ENCODE measurements at places on chromosomes 1 and 21.

DNA sequence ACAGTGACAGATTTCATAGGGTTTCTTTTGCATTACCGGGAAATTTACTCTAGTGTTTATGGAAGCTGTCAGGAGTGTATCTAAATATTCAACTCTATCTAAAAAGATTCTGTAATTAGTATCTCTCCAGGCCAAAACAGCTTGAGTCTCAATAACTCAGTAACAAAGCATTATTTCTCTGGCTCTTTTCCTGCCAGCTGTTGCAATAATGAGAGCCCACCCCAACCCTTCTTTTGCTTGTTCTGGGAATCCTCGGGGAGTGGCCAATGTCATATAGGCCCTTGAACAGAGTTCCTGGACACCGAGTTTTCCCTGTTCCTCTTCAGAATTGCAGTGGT is 120.1 kb upstream of the SGIP1 start:
- no peak for DNase-seq

DNA sequence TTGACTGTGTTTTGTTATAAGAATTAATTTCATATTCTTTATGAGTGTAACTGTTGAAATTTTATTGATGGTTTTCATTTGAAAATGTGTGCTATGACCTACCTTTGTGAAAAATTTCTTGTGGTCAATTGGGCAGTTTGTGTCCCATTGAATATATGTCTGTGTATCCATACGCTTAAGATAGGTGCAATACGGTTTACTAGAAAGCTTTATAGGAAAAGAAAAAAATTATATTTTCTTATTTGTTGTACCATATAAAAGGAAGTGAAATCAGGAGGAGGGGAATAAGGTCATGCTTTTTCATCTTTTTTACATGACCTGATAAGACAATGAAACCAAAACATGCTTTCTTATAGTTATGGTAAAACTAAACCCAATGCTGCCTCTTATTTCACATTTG is 807.7 kb downstream of the USP25 start:
- DNase-seq = no peak

DNA sequence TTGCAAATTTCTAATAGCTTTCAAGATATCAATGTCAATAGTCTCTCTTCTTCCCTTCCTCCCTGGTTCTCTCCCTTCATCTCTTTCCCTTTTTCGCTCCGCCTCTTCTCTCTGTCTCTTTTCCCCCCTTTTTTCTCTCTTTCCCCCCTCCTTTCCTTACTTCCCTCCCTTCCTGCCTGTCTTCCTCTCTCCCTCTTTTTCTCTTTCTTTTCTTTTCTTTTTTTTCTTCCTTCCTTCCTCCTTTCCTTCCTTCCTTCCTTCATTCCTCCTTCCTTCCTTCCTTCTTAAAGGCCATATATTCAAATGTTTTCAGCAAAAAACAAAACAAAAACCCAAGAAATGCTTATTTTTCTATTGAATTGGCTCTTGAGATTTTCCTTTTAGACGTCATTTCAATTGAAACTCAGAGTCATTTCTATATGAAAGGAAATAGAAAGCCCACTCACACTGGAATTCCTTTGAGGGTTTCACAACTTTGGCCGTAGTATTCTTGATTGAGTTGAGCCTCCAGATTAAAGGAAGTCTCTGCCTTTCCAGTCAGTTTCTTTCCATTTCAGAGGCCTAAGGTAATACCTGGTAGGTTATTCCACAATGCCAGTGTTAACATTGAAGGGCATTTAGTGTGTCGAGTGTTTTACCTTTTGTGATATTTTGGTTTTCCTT is 551.5 kb downstream of the LMO4 start:
- no peak for DNase-seq

GRCh38 chr1:237901299-237901934 is 10.7 kb upstream of the ZP4 start:
- no peak for DNase-seq

- no peak for DNase-seq
Measured at GRCh38 chr1:168709405-168710363, 19.3 kb downstream of the DPT start.

DNA sequence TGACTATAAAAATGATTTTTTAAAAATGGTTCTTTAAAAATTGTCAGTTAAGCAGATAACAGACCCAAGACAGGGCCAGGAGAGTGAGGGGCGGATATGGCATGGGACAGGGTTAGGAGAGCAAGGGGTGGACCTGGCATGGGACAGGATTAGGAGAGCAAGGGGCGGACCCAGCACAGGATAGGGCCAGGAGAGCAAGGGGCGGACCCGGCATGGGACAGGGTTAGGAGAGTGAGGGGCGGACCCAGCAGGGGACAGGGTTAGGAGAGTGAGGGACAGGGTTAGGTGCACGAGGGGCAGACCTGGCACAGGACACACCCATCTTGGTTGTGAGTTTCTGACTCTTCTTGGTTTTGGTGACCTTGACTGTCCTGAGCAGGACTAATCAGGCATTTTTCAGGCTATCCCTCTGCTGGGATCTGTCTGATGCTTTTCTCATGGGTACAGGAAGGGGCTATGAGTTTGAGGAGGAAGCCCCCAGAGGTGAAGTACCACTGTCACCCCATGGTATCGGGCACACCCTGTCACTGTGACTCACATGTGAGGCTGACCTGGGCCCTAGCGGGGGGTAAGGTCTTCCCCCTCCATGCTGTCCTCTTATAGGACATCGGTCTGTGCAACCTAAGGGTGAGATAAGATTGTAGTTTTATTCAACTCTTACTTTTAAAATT is 159.0 kb upstream of the COL6A1 start:
- DNase-seq = no peak

DNA sequence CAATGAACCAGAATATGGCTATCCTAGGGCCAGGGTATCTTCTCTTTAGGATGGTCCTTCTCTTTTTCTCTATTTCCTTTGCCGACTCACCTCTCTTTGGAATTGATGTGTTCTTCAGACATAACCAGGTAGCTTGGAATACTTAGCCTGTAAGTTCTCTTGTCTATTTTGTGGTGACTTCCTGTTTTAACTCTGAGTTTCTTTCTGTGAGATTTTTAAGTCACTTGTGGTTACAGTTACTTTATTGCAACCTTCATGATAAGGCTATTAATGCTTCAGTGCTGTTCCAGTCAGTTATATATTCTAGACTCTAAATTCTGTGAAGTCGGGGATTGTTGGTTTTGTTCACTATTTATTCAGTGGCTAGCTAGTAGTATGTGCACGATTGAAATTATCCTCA is 46.2 kb downstream of the DISP1 start:
- DNase-seq = no peak

GRCh38 chr1:87129606-87130005 is 199.1 kb upstream of the LMO4 start:
- no peak for DNase-seq

GRCh38 chr1:155125511-155125945 is 2.1 kb upstream of the EFNA1 start:
- DNase-seq = no peak

GRCh38 chr1:64941461-64942117 is 24.8 kb downstream of the JAK1 start:
- no peak for DNase-seq

GRCh38 chr1:69319287-69319686 is 248.4 kb upstream of the LRRC7 start:
- DNase-seq = no peak

- DNase-seq = no peak
Measured at GRCh38 chr1:39089931-39090521, 63.9 kb downstream of the NDUFS5 start.

GRCh38 chr1:55611123-55611522 is 396.0 kb upstream of the USP24 start:
- no peak for DNase-seq

GRCh38 chr21:18007121-18007520 is 188.0 kb upstream of the C21orf91 start:
- DNase-seq = no peak

- no peak for DNase-seq
Measured at GRCh38 chr1:229378586-229379367, 35.9 kb upstream of the CCSAP start.

DNA sequence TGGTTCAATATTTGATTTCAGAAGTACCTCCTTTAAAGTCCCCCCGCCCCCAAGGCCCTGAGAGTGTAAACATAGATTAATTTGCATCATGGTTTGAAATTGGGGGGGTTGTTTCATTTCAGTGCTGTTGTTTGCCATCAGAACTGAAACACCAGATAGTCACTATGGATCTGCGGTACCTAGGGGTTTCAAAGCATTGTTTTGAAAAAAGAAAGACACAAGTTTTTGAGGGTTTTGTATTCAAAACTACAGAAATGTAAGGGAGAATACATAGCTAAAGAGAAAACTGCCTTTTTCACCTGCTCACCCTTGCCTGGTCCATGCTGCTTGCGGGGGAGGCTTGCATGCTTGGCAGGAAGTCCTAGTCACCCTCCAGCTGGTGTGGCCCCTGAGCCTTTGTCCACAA is 59.3 kb downstream of the ACP6 start:
- DNase-seq = no peak

DNA sequence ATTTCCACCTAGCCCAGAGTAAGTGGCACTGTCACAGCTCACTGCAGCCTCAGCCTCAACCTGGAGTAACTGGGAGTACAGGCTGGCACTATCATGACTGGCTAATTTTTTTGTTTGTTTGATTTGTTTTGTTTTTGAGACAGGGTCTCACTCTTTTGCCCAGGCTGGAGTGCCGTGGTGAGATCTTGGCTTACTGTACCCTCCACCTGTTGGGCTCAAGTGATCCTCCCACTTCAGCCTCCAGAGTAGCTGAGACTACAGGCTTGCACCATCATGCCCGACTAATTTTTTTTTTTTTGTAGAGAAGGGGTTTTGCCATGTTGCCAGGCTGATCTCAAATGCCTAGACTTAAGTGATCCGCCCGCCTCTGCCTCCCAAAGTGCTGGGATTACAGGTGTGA is 2.5 kb downstream of the UCK2 start:
- DNase-seq = no peak

DNA sequence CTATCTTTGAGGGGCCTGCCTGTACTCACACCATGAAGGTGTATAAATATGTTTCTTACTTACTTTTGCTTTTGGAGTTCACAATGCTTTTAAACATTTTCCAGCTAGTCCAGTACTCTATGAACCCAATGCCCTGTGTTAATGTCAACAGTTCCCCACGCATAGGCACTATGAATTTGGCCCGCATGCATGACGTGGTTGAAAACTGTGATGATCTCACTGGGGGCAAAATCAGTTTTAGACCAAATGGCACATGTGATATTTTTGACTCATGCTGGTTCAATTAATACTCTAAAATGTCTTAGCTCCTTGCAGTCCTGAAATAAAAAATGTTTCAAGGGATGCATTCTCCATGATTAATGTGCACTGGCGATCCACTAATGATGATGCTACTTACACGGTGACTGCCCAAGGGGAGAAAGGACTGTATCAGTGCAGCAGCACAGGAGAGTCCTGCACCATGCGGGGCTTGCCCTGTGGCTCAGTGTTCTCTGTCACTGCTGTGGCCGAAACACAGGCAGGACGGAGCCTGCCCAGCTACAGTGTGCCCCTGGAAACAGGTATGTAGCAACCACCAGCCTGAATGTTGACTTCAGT is 15.7 kb downstream of the FNDC7 start:
- DNase-seq = no peak

GRCh38 chr1:20588634-20589225 is at the start of gene CDA:
Gene CDA, plus strand, starts transcription at chr1:20589097. Its CDS starts 33 bp downstream, at chr1:20589130.
- DNase-seq = no peak

DNA sequence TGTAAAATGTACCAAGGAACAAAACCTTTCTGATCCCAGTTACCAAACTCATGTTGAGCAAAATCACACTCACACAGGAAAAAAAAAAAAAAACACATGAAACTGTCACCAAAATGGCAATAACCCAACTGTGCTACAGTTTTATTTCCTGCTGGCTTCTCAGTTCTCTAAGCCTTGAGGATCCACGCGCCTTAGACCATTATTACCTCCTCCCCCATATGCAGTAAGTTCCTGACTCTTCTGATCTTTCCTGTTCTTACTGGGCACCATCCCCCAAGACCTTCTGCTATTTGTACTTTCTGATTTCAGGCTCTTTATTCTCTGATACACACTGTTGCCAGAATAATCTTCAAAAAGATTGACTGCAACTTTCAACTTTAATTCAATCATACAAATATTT is 79.6 kb downstream of the SLC45A1 start:
- DNase-seq = no peak

DNA sequence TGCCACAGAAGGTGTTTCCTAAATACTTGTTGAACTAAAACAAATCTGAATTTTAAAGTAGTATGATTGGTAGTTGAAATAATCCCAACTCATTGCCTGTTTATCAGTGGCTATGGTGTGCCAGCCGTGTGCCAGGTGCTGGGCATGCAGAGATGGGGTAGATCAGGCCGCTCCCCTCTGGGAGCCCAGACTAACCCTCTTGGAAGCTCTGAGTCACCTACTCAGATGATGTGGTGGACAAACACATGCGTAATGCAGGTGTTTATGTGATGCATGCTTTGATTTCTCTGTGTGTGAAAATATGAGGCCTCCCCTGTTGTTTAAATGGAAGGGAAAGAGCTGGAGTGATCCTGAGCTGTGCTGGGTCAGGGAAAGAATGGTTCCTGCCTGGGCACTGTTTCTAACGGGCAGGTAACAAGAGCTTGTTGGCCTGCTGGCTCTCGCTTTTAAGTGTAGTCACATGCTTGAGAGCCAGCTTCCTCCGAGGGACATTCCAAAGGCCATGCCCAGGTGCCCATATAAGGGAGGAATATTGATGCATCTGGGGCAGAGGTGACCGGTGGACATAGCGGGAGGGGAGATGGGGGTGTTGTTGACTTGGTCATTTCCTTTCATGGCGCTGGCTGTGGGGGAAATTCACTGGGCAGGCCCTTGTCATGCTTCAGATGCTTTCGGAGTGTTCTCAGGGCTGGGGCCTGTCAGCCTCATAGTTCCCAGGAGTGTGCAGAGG is 10.2 kb downstream of the MFN2 start:
- DNase-seq = no peak

DNA sequence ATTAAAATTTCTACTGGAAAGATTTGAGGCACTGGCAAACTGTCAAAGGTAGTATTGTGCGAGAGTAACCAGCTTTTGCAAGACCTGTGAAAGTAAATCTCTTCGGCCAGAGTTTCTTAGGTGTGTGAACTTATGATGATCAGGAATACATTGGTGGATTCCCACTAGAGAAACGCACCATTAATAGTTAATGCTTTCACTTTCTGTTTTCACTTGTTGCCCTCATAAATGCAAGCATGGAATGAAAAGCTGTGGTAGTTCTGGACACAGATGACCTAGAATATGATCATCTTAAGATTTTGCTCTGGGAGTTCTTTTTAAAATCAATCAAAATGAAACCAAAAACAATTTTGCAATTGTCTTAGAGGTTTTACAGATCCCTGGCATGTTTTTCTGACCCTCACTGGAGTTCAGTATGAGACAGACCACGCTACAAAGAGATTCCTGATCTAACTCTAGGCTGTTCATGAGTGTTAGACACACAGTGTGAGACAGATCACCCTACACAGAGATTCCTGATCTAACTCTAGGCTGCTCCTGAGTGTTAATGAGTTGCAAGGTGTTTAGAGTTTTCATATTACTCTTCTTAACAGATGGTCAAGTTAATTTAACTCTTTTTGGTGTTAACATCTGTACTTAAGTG is 98.8 kb downstream of the SDCCAG8 start:
- DNase-seq = no peak

DNA sequence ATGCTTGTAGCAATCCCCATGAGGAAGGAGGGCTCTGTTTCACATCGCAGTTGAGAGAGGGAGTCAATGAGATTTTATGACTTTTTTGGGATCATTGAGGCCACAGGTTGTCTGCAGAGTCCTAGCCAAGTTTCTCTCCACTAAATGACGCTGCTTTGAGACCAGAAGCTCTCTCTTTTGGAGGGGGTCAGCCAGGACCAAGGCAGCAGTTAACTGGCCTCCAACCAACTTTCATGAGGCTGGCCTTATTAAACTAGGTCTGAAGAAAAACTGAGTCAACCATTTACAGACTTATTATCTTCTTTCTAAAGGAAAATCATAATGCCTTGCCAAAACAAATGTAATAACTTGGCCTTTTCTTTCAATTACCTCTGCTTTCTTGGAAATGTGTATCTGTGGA is 8.6 kb downstream of the WLS start:
- no peak for DNase-seq

All from NCI-H2081 treated with DMSO at 0.1 percent for 48 hours (cell line).